ENCODE measurements at places on chromosomes 3 and 15.

DNA sequence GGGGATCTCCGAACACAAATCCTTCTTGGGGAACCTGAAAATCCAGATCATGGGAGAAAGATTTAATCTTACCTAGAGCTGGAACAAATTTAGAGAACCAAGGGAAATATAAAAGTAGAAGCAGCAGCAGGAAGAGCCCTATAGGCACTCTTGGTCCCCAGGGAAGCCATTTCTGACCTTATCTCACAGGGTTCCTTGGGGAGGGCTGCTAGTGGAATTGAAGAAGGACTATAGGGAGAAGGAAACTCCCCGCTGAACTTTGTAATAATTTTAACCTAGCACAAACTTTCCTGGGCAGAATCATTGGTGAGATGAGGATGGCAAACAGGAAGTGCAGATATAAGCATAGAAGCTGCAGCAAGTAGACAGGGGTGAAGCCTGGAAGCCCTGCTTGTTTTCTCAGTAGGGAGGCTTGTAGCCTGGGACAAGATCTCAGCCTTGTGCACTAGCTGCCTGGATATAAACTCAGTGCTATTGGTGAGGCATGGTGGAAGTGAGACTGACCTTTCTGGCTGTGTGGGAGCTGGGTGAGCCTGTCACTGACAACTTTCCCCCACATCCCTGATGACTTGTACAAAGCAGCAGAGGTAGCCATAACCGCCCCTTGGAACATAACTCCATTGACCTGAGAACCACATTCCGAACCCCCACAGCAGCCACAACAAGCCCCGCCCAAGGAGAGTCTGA lies 343.0 kb upstream of the TGFBR2 start:
- no peaks in the 10 kb centered on the region for H3K4me1 ChIP-seq
- no peaks in the 10 kb centered on the region for H3K27me3 ChIP-seq
- peaks cover 26% of the 10 kb centered on the region for H3K36me3 ChIP-seq
- no peak for DNase-seq

GRCh38 chr15:23033979-23034378 lies 5.4 kb downstream of the TUBGCP5 start:
- H3K4me3 ChIP-seq: no peak overlapping the region
- H3K27me3 ChIP-seq: no peaks in the 10 kb centered on the region
- no peaks in the 10 kb centered on the region for H3K4me1 ChIP-seq
- H3K36me3 ChIP-seq: peaks cover 64% of the 10 kb centered on the region
- no peak overlapping the region for H3K27ac ChIP-seq

- H3K36me3 ChIP-seq: no peaks in the 10 kb centered on the region
- H3K4me3 ChIP-seq: no peak overlapping the region
- no peaks in the 10 kb centered on the region for H3K27me3 ChIP-seq
- H3K27ac ChIP-seq: no peak overlapping the region
- no peaks in the 10 kb centered on the region for H3K4me1 ChIP-seq
- DNase-seq: no peak
These were observed 25.7 kb downstream of the CGGBP1 start for GRCh38 chr3:88033079-88033478.

- H3K36me3 ChIP-seq: peaks cover 61% of the 10 kb centered on the region
- H3K4me3 ChIP-seq: no peak overlapping the region
- H3K27me3 ChIP-seq: no peaks in the 10 kb centered on the region
- no peaks in the 10 kb centered on the region for H3K4me1 ChIP-seq
- DNase-seq: no peak
- H3K27ac ChIP-seq: no peak overlapping the region
These were observed 6.3 kb downstream of the RFT1 start for GRCh38 chr3:53123953-53124352.

DNA sequence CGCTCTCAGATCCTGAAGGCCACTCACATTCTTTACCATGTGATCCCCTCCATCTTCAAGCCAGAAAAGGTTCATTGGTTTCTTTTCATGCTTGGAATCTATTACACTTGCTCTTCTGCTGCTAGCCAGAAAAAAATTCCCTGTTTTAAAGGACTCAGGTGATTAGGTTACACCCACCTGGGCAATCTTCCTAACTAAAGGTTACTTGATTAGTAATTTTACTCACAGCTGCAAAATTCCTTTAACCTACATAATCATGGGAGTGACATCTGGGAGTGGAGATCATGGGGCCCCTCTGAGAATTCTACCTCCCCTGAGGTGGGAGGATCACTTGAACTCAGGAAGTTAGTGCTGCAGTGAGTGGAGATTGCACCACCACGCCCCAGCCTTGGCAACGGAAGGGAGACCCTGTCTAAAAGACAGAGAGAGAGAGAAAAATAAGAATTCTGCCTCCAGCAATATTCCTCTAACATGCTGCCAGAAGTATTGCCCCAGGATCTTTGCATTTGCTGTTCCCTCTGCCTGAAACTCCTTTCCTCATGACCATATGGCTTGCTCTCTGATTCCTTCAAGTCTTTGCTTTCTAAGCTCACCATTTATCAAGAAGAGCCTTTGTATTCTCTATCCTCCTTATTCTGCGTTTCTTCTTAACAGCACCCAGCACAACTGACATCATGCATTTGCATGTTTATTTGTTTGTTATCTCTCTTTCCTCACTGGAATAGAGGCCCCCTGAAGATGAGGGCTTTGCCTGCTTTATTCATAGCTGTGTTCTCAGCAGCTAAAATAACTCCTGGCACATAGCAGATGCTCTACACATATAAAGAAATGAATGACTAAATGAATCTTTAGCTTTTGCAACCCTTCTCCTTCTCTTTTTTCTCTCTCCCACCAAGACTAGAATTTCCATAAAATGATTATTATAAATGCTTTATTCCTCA lies 68.2 kb downstream of the EDEM1 start:
- H3K27ac ChIP-seq: no peak overlapping the region
- no peak overlapping the region for H3K4me3 ChIP-seq
- no peaks in the 10 kb centered on the region for H3K4me1 ChIP-seq
- no peak for DNase-seq

All from H9 (cell line).